Activated gamma-delta T cell treated with Interleukin-2 at 50 U/mL for 16 hours (primary cell): ENCODE measurements at places on chromosomes 2 and 18.

- no peak for DNase-seq
These were observed 42.3 kb downstream of the SLC4A1AP start for GRCh38 chr2:27705851-27706622.

GRCh38 chr18:3256693-3257626 lies 5.0 kb upstream of the MYL12B start:
- no peak for DNase-seq

GRCh38 chr2:241109210-241110088 lies 7.4 kb upstream of the MTERF4 start:
- no peak for DNase-seq

- no peak for DNase-seq
These were observed 26.9 kb upstream of the SLC66A3 start for GRCh38 chr2:11128243-11128951.

DNA sequence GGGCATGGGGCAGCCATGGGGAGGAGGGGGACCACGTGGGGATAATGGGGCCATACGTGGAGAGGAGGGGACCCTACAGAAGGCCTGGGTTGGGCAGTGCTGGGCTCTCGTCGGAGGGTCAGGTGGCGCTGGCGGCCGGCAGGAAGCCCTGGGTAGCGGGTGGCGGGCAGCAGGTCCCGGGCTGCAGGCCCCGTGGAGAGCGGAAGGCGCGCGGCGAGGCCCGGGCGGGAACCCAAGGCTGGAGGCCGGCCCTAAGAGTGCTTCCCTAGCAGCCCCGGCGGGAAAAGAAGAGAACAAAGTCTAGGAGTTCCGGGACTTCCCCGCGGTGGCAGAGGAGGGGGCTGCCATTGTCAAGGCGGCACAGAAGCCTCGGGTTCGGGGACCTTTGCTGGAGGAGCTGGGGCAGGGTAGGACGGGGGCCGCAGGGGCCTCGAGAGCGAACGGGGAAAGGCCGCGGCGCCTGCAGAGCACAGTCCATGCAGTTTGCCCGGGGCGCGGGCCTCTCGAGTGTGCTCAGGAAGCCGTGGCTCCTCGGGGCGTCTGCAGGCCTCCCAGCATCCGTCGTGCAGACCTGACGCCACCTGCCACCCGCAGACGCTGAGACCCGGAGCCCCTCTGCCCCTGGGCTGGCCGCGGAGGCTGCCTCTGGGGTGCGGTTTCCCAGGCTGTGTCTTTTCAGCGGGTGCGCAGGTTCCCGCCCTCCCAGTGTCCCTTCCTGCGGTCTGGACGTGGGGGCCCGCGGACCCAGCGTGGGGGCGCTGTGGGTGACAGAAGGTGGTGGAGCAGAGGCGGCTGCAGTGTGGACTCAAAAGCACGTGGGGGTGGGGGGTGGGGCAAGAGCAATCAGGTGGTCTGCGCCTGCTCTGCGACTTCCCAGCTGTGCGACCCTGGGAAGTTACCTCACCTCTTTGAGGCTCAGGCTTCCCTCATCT lies 19.4 kb upstream of the NCL start:
- DNase-seq = peak; percentile 16

DNA sequence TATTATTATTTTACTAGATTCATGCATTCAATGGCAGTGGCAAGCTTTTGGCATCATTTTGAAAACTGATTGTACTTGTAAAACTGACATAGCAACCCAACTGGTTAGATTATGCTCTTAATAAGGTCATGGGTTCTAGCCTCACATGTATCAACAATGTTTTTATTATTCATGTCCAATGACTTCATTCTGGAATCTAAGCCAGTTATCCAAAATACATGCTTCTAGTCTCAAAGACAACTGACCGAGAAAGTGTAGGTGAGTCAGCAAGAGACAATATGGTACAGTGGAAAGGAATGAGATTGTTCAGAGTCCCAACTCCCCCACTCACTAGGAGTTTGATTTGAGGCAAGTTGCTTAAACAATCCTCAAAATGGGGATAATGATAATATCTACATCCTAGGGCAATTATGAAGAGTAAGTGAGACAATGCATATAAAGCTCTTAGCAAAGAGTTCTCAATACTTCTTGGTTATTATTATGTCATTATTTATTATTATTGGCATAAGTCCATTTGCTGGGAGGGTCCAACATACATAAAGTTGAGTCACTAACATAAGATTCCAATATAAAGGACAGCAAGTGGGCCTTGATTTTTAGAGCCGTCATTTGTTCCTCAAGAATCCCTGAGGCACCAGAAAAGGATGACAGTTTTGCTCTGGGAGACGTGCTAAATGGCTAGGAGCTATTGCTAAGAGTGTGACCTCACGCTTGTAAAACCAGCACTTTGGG lies 99.4 kb downstream of the NEB start:
- no peak for DNase-seq

GRCh38 chr2:178025551-178026185 lies 46.9 kb downstream of the PDE11A start:
- DNase-seq = no peak

- no peak for DNase-seq
These were observed 141.4 kb downstream of the SPP2 start for GRCh38 chr2:234191819-234192407.

DNA sequence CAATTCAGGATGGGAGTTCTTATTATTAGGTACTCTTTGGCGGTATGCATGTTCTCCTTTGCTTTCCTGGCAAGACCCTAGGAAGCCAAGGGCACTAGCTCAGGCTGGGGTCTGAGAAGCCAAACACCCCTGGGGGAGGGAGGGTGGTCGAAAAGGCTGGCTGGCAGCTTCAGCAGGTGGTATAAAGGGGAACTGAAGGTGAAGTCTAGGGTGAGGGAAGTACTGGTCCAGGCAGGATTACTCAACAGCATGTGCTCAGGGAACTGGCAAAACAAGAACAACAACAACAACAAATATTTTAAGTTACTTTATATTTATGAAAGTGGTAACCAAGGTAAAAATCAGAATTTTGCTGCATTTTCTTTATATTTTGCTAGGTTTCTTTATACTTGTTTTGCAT lies 40.7 kb upstream of the PCBP1 start:
- DNase-seq = no peak

DNA sequence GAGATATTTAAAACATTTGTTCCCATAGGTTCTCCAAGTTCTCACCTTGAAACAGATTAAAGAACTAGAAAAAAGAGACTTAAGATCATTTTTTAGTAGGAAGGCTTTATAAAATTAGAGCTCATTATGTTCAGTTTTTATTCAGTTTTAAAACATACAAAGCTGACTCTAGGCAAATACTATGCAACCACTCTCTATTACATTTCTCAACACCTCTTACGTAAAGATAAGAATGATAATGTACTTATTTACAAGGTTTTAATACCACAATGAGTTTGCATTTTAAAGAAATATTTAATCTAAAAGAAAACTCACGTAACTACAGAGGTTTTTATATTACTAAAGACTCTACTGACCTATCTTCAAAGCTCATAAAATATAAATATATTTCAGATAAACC lies 68.8 kb downstream of the TMEM131 start:
- DNase-seq = no peak

- no peak for DNase-seq
These were observed 98.1 kb upstream of the YPEL5 start for GRCh38 chr2:30048636-30049175.

DNA sequence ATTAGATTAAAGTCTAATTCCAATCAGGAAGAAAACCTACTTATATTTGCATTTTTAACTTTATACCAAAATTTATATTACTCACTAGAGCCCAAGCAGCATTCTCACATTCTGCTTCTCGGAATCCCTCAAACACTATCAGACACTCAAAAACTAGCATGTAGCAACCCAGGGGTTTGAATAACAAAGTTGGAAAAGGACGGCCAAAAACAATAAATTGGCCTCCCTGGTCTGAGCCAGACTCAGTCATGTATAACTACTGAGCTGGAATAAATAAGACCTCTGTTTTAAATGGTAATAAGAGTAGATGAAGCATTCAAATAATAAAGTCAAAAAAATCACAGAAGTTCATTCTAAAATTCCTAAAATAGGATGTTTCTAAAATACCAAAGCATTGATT lies 290.9 kb downstream of the IRS1 start:
- DNase-seq = no peak

GRCh38 chr2:85129861-85130260 lies 3.3 kb upstream of the TCF7L1 start:
- DNase-seq = no peak

GRCh38 chr2:137955536-137955935 lies 8.7 kb upstream of the HNMT start:
- no peak for DNase-seq

- no peak for DNase-seq
These were observed 15.5 kb downstream of the DUSP19 start for GRCh38 chr2:183093857-183094657.

- no peak for DNase-seq
These were observed 24.5 kb downstream of the MFSD6 start for GRCh38 chr2:190432567-190433231.

DNA sequence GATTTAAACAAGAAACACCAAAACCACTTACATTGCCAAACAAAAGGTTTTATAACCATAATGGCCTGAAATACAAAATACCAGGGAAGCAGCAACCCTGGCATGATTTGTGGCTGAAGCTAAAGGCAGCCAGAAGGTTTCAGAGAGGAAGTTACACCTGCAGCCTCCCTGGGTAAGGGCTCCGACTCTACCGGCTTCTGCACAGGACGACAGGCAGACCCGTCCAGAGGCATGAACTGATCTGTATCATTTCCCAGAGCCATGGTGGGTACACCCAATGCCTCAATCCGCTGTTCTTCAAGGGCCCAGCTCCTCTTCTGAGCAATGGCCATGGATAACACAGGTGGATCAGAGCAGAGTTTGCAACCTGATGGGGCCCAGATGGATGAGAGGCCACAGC lies 71.6 kb downstream of the PXDN start:
- DNase-seq = no peak

DNA sequence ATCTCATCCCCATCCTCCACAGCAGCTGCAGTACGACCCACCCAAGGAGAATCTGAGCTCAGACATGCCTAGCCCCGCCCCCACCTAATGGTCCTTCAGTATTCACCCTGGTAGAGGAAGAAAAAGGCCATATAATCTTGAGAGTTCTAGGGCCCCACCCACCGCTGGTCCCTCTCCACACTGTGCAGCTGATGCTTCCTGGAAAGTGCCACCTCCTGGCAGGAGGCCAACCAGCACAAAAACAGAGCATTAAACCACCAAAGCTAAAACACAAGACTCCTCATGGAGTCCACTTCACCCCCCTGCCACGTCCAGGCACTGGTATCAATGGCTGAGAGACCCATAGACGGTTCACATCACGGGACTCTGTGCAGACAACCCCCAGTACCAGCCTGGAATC lies 40.7 kb downstream of the MC4R start:
- no peak for DNase-seq

- DNase-seq = no peak
These were observed 14.6 kb downstream of the LDLRAD4 start for GRCh38 chr18:13232971-13233786.

DNA sequence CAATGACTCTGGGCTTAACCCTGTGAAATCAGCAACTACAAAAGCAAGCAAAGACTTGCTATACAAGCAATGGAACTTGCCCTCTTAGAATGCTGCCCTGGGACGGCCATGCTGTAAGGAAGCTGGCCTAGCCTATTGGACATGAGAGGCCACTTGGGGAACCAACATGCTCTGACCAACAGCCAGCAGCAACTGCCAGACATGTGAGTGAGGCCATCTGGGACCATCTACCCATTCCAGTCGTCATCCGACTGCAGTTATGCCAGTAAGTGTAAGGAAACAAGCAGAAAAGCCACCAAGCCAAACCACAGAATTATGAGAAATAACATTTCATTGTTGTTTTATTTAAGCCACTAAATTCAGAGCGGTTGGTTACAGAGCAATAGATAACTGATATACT lies 40.9 kb downstream of the CLASP1 start:
- DNase-seq = no peak

- DNase-seq = no peak
These were observed 1563.0 kb downstream of the SUCLG1 start for GRCh38 chr2:82896117-82896516.

DNA sequence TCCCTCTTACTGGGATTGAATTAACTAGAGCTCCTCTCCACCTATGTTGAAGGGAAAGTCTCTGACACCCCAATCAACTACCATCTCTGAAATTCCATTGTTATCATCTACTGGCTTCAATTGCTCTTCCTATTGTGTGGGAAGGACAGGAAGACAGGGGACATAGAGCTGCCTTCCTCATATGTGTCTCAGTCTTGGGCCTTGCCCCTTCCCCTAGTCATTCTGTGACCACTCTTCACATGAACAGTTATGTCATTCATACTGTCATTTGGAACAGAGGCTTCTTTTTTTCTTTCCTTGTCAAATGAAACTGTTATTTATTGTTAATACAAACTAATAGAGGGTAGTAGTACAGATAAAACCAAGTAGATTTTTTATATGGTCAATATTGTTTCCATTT lies 69.6 kb upstream of the EMILIN2 start:
- no peak for DNase-seq

- no peak for DNase-seq
These were observed 56.7 kb downstream of the ADI1 start for GRCh38 chr2:3462493-3463104.

DNA sequence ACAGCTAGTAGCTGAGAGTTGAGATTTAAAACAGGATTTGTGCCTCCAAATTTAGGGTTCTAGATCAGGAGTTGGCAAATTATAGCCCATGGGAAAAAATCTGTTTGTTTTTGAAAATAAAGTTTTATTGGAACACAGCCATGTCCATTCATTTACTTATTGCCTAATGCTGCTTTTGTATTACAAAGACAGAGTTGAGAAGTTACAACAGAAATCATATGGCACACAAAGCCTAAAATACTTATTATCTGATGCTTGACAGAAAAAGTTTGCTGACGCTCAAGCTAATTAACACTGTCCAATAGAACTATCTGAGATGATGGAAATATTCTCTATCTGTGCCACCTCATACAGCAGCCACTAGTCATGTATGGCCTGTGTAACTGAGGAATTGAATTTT lies 229.1 kb upstream of the RASGRP3 start:
- no peak for DNase-seq

DNA sequence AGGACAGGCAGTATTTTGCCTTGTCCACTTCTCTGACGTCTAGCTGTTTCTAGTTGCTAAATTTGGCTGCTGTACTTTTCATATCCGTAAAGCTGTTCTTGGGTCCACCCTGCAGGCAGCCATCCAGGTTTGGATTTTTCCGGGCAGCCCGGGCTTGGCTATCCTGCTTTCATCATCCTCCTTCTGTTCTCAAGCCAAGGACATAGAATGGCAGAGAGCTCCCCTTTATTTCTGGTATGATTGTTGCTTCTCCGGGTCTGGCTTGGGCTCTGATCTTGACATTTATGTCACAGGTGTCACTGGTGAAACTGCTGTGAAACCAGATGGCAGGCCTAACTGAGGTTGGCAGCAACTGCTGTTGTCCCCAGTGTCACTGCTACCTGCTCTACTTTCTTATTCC lies 35.5 kb downstream of the SCN2A start:
- no peak for DNase-seq

- no peak for DNase-seq
These were observed 228.0 kb upstream of the ID2 start for GRCh38 chr2:8453904-8454302.

- DNase-seq = no peak
These were observed 1076.7 kb upstream of the PIK3C3 start for GRCh38 chr18:40878371-40878770.
